ENCODE measurements at places on chromosomes 3 and 15.

DNA sequence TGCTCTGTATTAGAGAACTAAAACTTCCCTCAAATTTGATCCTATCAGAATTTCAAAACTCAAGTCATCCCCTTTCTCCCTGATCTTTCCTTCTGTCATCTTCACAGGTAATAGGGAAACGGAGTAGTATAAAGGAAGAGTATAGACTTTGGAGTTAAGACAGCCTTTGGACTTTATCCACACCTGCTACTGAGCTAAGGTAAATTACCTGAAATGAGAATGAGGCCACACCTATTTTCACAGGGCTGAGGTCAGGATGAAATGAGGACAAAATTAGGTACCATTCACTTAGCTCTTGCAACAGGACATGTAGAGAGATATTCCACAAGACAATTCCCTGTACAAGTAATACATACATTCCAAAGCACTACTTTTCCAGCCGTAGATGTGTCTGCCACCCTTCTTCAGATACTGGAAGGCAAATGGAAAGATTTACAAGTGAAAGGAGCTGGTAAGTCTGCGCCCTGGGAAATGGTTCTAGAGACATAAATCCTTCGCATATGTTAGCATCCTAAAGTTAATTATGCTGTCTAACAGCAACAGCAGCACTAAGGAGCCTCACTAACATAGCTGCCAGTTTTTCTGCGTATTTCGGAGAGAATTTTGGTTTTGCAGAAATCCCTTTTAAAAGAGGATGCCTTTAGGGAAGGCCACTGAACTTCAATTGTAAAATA is 461.8 kb downstream of the SHQ1 start:
- DNase-seq, result no peak

DNA sequence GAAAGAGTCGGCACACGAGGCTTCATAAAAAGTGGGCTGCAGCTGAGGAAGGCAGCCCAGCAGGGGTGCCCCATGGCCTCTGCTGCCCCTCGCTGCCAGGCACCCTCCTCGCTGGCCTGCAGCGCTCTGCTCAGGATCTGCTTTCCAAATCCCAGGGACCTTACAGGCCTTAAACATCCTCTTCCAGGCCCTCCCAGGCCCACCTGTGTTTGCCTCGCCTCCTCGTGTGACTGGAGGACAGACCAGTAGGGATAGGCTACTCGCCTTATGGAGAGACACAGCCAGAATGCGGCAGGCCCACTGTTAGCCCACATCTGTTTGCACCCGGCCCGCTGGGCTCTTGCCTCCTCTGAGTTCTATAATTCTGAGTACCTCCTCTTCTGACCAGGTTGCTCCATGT is 124.5 kb upstream of the PLXNA1 start:
- DNase-seq, result no peak

DNA sequence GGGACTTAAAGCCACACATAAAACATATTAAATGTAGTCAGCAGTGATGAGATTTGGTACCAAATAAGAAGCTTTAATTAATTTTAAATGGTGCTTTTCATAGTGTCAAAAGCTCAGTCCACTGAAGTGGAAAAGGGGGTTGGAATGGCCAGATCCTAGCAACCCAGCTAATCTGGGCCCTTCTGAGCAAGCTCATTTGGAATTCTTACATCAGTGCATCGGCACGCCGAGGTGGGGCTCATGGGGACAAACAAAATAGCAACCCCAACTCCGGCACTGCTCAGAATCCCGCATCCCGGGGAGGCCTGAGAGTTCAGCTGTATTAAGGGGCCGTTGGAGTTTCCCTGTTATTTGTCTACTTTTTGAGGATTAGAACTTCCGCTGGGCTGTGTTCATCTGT is 526.4 kb downstream of the SOX2 start:
- no peak for DNase-seq

- DNase-seq, result no peak
Observed at GRCh38 chr3:136982520-136983138, 24.8 kb downstream of the IL20RB start.

DNA sequence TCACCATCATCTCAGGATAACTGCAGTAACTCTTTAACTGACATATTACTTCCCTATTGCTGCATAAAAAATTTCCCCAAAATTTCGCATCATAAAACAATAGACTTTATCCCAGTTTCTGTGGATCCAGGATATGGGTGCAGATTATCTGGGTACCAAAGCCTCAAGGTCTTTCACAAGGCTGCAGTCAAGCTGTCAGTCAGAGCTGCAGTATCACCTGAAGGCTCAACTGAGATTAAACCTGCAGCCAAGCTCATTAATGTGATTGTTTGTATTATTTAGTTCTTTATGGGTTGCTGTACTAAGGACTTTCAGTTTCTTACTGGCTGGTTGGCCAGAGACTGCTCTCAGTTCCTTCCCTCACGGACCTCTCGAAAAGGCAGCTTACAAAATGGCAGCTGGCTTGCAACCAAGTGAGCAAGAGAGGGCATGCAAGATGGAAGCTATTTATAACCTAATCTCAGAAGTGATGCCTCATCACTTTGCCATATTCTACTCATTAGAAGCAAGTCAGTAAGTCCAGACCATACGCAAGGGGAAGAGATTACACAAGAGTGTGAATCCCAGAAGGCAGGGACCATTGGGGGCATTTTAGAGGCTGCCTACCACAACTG is 54.9 kb downstream of the DCUN1D1 start:
- DNase-seq, result no peak

DNA sequence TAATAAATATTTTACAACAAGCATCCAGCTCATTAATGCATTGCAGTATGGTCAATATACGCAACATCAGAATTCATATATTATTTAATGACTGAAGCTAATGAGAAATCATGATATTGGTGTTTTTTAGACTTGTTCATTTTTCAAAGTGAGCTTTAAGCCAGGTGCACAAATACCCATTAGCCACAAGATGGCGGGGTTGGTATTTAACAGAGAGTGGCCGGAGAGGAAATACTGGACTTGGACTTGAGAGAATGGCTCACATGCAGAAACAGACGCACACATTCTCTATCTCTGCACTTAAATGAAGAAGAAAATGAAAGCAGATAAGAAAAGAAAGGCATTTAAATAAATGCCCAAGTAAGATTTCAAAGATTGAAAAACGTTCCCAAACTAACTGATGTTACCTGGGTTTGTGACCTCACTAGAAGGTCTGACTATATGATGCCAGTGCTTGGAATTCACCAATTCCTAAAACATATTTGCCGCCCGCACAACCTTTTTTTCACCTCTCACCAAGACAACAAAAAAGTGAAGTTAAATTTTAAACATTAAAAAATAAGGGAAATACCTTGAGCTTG is 21.2 kb upstream of the CRBN start:
- peak; percentile 53 for DNase-seq

GRCh38 chr15:58298879-58299850 is 132.6 kb upstream of the LIPC start:
- no peak for DNase-seq

DNA sequence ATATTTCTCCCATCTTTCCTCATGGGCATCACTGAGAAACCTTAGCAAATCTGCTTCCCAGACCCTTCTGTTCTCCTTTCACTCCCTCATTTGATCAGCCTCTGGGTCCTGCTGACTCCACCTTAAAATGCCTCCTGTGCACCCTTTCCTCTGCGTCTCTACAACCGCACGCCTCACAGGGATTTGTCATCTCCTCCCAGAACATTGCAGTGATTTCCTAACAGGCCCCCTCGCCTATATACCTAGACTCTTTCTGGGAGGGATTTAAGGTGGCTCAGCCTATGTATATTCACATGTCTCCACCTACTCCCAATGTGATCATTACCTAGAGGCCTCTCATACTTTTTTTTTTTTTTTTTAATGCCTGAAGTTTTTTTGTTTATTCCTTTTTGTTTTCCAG is 69.2 kb downstream of the LIPC start:
- DNase-seq, result no peak

GRCh38 chr15:76932135-76932966 is 802 bp downstream of the RCN2 start:
- no peak for DNase-seq

- DNase-seq, result no peak
Observed at GRCh38 chr3:100899440-100900091, 93.7 kb downstream of the ABI3BP start.

- DNase-seq, result no peak
Observed at GRCh38 chr15:43985976-43986680, 159.3 kb downstream of the WDR76 start.

DNA sequence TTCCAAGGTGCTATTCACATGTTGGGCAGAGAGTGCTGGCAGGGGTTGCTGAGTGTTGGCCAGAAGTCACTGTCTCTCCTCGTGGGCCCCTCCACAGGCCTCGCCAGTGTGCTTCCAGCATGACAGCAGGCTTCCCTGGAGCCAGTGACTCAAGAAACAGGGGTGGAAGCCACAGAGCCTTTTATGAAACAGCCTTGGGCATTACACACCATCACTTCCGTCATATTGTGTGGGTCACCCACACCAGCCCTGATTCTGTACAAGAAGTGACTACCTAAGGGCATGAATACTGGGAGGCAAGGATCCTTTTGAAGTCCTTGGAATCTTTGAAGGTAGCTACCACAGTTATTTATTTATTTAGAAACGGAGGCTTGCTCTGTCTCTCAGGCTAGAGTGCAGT is 177.6 kb upstream of the UBE3A start:
- DNase-seq, result no peak

DNA sequence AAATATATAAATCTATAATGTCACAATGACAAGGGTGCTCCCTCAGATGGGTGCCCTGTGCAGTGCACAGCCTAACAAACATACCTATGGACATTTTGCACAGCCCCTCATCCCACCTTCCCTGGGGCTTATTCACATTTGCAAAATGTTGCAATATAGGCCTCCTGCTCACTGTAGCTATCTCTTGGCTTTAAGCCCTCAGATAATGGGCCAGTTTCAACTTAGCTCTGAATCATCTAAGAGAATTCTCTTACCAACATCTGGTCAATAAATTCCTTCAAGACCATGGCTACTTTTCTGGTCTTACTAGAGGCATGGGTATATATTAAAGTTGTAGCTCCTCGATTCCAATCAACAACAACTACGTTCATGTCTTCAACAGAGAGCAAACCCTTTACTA is 17.9 kb downstream of the LIPH start:
- DNase-seq, result no peak

DNA sequence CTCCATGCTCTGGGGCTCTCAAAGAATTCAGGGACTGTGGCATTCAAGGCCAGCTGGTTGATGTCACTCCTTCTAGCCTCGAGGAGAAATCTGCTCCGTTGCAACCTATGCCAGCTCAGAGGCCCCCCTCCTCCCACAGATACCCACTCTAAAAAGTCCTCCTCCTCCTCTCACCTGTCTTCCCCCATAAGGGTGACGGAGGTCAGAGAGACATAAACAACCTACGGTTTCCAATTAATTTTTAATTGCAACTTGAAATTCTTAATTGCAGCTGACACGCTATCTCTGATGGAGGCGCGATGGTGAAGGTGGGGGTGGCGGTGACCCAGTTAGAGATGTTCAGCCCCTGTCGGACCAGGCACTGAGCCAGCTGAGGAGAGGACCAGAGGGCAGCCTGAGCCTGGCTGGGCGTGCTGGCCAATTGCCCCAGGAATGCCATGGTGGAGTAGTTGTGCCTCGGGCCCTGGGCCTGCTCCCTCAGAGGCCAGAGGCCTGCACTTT is 43.2 kb upstream of the INSYN1 start:
- no peak for DNase-seq

DNA sequence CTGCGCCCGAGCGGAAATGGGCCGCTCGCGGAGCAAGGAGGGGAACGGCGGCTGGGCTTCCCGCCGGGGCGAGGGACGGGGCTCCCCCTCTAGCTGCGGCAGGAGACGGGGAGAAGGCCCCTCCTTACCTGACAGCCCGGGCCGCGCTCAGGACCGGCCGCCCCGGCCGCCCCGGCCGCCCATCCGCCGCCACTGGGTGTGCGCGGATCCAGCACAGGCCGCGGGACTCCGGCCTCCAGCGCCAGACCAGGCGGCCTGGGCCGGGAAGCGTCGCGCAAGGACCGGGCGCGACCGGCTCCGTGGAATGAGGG is 296 bp downstream of the TPRA1 start:
- no peak for DNase-seq

- no peak for DNase-seq
Observed at GRCh38 chr3:162704238-162704637, 1207.6 kb downstream of the OTOL1 start.

- no peak for DNase-seq
Observed at GRCh38 chr3:56180433-56180832, 287.8 kb downstream of the ERC2 start.

DNA sequence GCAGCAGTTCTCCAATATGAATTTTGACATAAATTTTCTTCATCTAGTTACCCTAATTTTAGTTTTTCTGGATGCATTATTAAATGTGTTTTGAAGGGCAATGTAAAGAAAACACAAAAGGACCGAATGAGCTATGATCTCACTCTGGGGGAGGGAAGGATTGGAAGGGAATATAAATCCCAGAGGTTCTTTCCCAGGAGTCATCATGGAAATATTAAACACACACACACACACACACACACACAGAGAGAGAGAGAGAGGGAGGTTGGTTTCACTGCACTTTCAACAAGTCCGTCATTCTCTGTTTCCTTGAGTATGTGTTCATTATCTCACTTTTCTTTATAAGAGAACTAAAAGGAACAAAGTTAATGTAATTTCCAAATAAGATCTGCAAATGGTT is 70.7 kb upstream of the DCBLD2 start:
- DNase-seq, result no peak

- peak; percentile 34 for DNase-seq
Observed at GRCh38 chr3:9248522-9249271, 749 bp downstream of the SRGAP3 start.

GRCh38 chr3:60504827-60505457 is 746.3 kb downstream of the FHIT start:
- no peak for DNase-seq

DNA sequence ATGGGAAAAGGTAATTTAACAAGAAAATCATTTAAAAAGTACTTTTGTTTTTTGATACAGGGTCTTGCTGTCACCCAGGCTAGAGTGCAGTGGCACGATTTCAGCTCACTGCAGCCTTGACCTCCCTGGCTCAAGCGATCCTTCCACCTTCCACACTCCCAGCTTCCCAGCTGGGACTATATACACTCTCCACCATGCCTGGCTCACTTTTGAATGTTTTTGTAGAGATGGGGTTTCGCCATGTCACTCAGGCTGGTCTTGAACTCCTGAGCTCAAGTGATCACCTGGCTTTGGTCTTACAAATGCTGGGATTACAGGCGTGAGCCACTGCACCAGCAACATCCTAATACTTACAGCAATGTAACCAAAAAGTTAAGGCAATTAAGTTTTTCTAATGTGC is 3.5 kb upstream of the ZBTB11 start:
- DNase-seq, result no peak

DNA sequence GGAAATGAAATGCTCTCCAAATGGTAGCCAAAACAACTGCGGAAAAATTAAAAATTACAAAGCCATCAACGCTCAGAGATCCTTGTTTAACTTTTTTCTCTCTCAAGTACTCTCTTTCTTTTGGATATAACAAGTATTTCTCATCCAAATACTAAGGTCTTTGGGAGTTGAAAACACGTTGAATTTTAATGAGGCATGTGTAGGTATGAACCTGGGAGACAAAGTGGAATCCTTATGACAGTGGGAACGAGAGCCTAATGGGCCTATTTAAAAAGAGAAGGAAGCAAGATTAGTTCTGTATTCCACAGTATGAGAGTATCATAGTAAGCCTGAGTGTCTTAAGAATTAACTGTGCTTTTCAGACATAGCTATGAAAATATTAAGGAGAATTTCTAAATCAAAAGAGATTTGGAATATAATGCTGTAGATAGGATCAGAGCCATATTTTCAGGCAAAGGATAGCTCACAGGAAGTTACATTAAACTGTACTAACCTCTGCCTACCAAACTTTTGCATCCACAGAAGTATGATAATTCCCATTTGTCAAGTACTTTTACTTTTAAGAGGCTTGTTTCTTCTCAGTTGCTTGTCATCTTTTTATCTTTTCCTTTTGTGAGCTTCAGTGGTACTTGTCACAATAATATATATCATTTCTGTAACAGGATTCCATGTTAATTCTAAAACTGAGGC is 759 bp downstream of the CD96 start:
- no peak for DNase-seq
